ENCODE measurements at places on chromosomes 1 and 21.

DNA sequence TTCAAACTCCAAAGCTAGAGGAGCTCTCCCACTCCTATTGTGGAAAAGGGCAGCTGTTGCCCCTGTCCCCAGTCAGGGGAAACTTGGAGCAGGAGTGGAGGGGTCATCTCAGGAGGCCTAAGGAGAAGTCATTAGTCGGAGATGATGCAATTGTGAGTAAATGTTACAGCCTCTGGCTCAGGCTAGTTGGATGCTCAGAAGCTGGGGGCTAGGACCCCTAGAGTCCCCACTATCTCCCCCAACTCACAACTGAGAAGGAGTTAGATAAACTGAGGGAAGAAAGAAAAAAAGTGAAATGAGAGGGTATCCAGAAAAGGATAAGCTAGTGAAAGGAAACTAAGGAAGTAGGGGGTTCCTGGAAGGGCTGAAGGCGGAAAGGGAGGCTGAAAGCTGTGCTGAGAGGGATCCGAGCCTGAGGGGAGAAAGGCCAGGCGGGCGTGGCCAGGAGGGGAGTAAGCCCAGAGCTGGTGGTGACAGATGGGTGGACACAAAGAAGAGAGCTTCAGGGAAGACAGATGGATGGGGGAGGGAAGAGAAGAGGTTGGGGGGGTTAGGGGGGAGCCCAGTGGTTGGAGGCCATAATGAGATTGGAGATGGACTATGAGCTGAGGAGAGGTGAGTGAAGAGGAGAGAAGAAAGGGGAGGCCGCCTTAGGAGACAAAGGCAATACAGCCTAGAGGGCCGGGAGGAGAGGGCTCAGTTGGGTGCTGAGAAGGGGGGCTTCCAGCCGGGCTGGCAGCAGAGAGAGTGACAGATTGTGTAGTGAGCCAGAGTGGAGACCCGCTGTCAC is 4.5 kb upstream of the NHLH1 start:
- DNase-seq = no peak

DNA sequence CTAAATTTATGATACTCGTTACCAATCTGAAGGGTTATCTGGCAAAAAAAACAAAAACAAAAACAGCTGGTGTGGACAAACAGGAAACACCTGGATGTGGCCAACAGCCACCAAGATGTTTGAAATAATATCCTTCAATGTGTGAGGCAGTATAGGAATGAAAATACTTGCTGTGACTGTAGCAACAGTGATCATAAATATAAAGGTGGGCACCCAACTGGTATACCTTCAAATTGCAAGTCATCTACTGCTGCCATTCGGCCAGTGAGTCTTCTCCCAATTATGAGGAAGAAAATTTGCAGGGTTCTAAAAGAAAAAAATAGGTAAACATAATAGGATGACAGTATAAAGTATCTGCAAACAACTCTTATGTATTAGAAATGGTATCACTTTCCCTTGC is 916 bp downstream of the YIPF1 start:
- DNase-seq = no peak

GRCh38 chr1:115217150-115218033 is 120.7 kb downstream of the NGF start:
- no peak for DNase-seq

DNA sequence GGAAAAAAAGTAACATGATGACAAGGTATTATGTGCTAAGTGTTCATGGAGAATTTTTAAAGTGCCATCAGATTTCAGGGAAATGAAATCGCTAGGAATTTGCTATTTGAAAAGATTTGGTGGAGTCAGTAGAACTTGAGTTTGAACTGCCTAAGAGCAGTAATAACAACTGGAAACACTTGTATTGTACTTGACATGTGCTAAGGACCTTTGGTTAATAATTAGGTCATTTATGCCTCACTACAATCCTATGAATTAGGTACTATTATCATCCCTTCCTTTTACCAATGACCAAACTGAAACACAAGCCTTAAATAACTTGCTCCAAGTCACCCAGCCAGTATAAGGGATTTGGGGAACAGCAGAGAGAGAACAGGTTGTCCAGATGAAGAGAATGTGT is 133.4 kb downstream of the NTNG1 start:
- DNase-seq = no peak

GRCh38 chr1:94240822-94241221 is 3.4 kb upstream of the ARHGAP29 start:
- DNase-seq = no peak

Measured in stimulated activated CD8-positive, alpha-beta memory T cell treated with anti-CD3 and anti-CD28 coated beads, Interleukin-15, amount 100 ng/mL, for 1 hour (primary cell).